ENCODE measurements at places on chromosomes 2 and 18.

GRCh38 chr2:197500503-197501131 lies 438 bp downstream of the HSPE1 start:
- no peak for DNase-seq

GRCh38 chr2:136664713-136665405 lies 100.5 kb upstream of the THSD7B start:
- DNase-seq = no peak

- no peak for DNase-seq
Observed at GRCh38 chr18:13394801-13395200, 176.2 kb downstream of the LDLRAD4 start.

DNA sequence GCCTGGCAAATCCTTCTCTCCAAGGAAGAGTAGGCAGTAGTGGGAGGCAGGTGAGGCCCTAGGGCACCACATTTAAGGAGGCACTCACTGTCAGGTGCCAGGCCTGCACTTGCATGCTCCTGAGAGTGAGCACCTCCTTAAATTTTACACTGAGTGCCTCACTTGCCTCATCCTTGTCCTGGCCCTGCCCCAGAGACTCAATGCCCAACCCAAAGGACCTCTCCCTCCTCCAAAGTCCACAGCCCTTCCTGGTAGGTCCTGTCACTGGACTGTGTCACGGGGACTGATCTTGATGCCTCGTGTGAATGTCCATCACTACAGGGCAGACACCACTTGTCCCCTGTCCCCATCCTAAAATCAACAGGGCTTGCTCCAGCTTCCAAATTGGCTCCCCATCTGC lies 235.6 kb downstream of the ZBTB7C start:
- DNase-seq = no peak

GRCh38 chr2:195450552-195451113 lies 206.4 kb upstream of the SLC39A10 start:
- no peak for DNase-seq

DNA sequence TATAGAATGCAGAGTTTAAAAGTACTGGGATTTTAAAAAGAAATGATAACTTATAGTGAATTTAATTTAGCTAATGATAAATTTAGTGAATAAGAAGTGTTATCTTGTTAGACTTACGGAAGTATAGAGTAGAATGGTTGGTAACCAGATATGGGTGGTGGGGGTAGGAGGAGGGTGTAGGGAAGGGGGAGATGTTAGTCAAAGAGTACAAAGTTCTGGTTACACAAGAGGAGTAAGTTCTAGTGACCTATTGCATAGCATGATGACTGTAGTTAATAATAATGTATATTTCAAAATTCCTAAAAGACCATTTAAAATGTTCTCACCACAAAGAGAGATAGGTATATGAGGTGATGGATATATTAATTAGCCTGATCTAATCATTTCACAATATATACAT lies 184.8 kb upstream of the STON1 start:
- DNase-seq = no peak
